Stimulated activated CD4-positive, alpha-beta T cell treated with anti-CD3 and anti-CD28 coated beads, Interleukin-12 subunit alpha, Interleukin-12 subunit beta, amount 100 ng/mL, for 4 hours (primary cell): ENCODE measurements at places on chromosomes 16 and 17.

GRCh38 chr17:34847938-34848337 is 113.3 kb downstream of the CCT6B start:
- no peak for DNase-seq

DNA sequence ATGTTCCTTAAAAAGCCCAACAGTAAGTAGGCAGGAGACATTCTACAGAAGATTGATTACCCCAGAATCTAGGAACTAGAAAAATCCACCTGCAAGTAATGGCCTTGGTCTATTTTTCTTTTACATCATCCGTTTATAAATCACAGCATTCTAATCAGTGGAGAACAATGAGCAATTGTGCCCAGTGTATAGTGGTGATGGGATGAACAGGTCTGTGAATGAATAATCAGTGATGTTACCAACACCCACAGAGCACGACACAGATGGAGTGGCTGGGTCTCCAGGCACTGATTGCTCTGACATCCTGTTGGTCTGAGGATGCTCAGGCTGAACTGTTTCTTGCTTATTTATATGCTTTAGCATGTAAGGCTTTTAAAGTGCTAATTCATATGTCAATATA is 1251.2 kb upstream of the CDH8 start:
- DNase-seq, result no peak

- no peak for DNase-seq
Measured at GRCh38 chr16:85046931-85047866, 19.6 kb downstream of the KIAA0513 start.

DNA sequence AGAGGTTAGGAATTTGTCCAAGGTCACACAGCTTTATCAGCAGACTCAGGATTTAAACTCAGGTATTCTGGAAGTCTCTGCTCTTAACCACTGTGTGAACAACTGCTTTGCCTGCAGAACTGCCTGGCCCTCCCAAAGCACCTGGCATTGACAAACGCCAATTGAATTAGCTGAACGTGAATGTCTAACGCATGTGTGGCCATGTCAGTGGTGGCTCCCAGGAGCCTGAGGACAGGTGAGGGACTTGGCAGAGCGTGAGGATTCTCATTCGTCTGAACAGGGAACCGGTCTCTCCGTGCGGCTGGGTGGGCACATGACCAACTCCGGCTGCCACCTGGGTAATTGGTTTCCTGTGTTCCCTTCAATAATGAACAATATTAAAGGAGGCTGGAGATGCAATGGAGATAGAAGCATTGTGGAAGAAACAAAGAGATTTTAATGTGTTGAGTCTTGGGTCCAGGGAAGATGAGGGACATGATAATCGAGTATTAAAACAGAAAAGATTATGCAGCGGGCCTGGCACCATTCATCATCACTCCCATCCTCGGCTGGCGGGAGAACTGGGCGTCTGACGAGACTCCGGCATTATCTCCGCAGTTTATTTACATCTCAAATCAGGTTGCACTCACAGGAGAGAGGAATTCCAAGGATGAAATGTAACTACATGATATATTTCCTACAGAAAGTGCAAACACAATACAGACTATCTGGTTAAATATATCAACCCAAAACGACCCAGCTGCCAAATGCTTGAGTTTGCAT is 113.5 kb downstream of the NPIPB5 start:
- no peak for DNase-seq

DNA sequence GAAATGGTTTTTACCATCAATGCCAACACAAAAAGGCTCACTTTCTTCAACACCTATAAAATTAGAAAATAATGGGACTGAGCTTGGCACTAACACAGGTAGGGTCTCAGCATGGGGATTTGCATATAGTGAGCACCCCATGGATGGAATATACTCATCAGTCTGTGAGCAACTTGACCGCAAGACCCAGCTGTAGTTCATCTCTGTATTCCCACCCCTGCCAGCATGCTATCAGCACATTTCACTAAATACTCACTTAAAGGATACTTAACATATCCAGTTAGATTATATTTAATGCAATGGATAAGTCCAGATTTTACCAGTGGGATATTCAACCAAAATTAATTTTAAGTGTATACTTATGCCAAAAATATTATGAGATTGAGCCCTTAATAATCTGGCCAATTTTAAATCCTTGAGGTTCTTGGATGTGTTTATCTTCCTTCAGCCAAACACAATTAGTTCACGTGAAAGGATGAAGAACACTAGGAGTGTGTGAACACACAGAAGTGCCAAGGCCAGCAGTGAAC is 66.7 kb downstream of the C16orf95 start:
- no peak for DNase-seq

DNA sequence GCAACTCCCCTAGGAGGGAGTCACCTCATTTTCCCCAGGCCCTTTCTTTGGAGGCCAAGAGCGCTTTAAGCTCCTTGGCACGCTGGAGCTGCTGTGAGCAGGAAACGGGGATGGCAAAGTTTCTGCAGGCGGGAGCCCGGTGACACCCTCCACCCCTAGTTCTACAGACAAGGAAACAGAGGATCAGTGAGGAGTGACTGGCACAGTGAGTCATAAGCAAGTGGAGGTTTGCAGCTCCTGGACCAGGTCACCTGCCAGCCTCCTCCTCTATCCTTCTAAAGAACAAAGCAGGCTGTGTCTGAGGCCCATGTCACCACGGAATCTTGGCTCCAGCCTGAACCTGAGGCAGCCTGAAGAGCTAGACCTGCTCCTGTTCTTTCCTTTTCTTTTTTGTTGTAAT is 141.9 kb downstream of the TMEM132E start:
- DNase-seq, result no peak

DNA sequence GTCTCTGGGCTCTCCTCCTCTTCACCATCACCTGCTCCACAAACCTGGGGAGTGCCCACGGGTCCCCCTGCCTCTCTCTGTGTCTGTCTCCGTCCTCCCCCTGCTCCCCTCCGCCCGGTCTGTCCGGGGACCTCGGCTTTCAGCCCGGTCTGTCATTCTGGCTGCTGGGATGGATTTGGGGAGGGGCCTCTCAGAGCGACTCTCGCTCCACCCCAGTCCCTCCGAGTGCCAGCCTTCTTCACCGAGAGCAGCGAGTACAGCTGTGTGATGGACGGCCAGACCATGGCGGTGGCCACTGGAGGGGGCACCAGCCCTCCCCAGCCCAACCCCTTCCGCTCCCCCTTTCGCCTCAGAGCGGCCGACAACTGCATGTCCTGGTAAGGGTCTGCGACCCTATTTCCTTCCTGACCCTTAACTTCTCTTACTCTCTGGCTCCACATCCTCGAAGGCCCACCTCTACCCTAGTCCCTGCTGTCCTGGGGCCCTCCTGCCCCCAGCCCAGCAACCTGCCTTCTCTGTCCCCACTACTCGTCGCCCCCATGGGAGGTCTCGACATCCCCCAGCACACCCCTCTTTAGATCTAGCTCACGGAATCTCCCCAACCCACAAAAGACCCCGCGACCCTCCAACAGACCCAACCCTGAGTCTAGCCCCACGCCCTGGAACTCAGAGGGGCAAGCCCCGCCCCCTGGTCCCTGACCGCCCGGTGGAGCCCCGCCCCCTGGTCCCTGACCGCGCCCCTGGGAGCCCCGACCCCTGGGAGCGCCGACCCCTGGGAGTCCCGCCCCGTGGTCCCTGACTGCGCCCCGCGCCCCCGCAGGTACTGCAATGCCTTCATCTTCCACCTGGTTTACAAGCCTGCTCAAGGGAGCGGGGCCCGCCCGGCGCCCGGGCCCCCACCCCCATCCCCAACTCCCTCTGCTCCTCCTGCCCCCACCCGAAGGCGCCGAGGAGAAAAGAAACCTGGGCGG is 5.6 kb upstream of the CXCL16 start:
- no peak for DNase-seq
